ENCODE measurements at places on chromosomes 11 and 22.
A peak's percentile ranks its signal among the peaks of the same experiment; 100 is the strongest.

DNA sequence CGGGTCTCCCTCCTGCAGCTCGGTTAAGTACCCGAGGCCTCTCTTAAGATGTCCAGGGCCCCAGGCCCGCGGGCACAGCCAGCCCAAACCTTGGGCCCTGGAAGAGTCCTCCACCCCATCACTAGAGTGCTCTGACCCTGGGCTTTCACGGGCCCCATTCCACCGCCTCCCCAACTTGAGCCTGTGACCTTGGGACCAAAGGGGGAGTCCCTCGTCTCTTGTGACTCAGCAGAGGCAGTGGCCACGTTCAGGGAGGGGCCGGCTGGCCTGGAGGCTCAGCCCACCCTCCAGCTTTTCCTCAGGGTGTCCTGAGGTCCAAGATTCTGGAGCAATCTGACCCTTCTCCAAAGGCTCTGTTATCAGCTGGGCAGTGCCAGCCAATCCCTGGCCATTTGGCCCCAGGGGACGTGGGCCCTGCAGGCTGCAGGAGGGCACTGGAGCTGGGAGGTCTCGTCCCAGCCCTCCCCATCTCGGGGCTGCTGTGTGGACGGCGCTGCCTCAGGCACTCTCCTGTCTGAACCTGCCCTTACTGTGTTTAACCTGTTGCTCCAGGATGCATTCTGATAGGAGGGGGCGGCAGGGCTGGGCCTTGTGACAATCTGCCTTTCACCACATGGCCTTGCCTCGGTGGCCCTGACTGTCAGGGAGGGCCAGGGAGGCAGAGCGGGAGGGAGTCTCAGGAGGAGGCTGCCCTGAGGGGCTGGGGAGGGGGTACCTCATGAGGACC is 25.0 kb downstream of the FADS3 start:
- no peak for DNase-seq

- DNase-seq: no peak
These were observed 16.2 kb downstream of the ZDHHC24 start for GRCh38 chr11:66529655-66530054.

DNA sequence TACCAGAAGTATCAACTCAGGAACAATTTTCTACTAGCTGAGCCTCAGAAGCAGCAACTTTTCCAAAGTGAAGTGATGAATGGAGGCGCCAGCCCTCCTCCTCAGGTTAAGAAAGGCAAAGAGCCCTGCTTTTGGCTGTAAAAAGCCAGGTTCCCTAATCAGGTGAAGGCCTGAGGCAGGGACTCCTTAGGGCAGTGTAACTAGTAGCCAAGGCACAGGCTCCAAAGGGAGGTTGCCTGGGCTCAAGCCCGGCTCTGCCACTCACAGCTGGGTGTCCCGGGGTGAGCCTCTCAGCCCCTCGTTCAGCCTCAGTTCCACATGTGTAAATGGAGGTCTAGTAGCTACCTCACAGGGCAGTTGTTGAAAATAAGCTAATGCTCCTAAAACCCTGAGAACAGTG is 19.5 kb downstream of the TSKU start:
- DNase-seq: no peak

DNA sequence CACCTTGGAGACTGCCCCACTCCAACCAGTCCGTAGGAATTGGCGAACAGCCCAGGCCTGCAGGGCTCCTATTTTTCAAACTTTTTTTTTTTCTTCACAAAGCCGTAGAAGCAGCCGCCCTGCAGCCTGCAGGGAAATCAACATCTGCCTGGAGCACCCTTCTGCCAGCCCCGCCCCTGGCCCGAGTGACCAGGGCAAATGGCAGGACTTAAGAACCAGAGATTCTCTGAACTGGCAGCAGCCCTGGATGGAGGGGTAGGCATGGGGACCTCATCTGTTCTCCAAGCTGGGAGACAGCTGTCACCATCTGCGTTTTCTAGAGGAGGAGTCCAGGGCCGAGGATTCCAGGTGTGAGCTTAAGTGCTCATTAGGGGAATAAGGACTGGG is 5.6 kb downstream of the SCN2B start:
- DNase-seq: no peak

DNA sequence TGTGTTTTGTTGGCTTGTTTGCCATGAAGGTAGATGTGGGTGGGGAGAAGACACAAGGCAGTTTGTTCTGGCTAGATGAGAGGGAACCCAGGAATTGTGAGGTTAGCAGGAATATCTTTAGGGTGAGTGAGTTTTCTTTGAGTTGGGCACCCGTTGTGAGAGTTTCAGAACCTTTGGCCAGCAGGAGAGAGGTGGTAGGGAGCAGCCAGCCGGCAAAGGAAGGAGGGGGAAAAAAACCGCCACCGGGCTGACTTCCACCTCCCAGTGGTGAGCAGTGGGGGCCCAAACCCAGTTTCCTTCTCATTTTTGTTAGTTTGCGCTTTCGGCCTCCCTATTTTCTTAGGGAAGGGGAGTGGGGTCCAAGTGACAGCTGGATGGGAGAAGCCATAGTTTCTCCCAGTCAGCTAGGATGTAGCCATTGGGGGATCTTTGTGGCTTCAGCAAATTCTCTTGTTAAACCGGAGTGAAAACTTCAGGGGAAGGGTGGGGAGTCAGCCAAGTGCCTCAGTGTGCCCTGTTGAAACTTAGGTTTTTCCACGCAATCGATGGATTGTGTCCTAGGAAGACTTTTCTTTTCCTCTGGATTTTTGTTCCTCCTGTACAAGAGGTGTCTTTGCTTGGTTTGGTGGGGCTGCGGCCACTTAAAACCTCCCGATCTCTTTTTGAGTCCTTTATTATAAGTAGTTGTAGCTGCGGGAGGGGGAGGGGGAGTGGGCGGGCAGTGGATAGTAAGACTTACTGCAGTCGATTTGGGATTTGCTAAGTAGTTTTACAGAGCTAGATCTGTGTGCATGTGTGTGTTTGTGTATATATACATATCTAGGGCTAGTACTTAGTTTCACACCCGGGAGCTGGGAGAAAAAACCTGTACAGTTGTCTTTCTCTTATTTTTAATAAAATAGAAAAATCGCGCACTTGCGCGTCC is 1.1 kb upstream of the GCAT start:
- DNase-seq: no peak

GRCh38 chr22:46354176-46354992 is 18.9 kb downstream of the TRMU start:
- no peak for DNase-seq

DNA sequence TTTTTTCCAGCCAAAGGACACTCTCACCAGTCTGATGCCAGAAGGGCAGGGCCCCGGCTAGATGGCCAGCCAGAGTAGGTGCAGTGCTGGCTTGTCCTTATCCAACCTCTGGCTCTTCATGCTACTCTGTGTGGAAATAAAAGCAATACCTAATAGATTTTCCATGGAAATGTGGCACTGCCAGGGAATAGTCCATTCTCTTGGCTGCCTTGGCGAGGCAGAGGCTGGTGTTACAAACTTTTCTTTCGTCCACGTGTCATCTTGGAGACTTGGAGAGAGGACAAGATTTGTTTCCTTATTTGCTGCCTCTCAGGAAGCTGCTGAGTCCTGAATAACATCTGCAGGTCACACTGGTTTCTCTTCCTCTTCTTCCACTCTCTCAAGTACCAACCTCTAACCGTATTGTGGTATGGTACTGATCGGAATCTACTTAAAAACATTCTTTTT is 17.2 kb upstream of the C1QTNF4 start:
- DNase-seq: no peak

- no peak for DNase-seq
These were observed 39.0 kb downstream of the IL18BP start for GRCh38 chr11:72037554-72038311.

DNA sequence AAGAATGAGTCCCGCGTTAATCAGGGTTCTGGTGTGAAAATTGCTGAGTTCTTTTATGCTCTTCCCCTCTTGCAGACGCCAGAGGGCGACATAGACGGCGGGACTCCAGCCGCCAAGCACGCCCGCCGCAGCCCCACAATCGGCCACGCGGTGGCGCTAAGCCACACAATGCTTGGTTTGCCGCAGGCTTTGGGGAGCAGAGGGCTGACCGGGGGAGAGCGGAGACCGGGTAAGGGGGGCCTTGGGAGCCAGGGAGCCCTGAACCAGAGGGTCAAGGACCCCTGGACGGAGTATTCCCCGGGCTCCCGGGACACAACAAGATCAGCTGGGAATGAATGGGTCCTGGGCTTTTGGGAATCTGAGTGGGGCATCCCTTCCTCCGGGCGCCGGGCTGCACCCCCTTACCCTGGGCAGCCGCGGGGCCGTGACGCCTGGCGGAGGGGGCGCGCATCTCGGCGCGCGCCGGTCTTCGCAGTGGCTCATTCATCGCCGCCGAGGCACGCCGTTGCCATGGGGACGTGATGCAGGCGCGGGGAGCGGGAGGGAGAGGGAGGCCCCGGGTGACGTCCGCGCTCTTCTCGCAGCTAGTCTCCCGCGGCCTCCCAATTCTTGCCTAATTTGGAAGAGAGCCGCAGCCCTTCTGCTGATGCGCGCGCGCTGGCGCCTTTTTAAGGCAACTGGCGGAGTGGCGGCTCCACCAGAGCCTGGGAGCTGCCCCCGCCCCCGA is 12.2 kb upstream of the NPAS4 start:
- peak; percentile 61 for DNase-seq

DNA sequence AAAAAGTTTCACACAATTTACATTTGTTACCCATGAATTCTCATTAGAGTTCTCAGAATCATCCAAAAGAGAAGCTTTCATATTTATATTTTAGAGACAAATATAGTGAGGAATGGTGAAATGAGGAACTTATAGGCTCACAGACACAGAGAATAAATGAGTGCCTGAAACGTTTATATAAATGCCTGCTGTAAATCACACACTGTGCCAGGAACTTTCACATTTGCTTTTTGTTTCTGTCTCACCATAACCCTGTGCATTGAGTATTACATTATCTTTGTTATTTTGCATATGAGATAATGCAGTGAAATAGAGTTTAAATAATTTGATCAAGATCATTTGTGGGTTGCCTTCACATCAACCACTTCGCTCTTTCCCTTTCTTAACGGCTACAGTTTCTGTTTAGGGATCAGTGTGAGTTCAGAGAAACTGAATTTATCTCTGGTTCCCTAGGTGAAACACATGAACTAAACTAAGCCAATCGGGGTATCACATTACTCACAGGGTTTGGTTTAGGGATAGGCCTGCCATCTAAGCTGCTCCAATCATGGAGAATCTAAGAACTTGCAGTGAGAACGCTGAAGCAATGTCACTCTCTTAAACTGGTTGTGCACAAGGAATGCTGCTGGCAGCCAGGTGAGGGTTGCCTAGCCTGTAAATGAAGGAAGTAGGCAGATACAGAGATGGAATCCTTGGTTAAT is 1339.2 kb upstream of the TENM4 start:
- no peak for DNase-seq

DNA sequence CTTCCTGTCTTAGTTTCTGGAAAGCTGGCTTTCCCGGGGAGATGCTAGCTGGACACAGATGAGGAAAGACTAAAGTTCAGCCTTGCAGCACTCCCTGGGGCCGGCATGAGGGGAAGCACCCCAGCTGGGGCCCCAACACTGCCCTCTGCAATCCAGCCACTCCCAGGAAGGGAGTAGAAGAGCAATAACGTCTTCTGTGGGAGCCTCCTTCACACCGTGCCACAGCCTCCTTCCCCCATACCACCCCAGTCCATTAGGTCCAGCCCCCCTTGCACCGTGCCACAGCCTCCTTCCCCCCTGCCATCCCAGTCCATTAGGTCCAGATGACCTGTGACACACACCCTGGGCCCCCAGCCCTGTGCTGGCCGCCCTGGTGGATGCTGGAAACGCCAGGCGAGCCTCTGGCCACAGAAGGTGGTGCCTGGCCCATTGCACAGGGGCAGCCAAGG is 44.1 kb upstream of the PRDM11 start:
- no peak for DNase-seq

DNA sequence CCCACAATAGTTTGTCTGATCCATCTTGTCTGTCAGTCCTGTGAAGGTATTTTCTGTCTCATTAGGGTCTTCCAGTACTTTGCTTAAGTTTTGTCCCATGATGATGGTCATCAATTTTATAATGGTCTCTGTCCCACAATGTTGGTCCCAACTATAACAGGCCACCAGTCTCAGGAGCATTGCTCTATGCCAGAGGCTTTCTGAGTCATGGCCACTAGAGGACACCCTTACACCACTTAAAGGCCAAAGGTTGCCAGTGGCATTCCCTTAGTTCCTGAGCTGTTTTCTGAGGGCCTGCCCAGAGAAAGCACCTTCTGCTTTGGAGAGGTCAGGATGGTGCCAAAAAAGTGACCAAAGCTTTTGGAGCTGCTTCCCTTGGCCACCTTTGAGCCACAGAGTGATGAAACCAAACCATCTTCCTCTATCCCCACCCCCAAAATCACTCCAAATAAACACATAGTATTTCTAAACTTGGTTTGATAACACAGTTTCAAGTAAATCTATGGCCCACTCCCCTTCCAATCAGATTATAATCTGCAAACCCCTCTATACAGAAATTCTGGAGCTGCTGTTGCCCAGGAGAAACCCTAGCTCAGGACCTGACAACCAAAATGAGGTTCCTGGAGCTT is 19.3 kb downstream of the EIF3F start:
- DNase-seq: peak; percentile 21

- no peak for DNase-seq
These were observed 23.8 kb downstream of the DIXDC1 start for GRCh38 chr11:111960916-111961315.

- no peak for DNase-seq
These were observed 224.2 kb downstream of the CEP164 start for GRCh38 chr11:117551761-117552343.

- no peak for DNase-seq
These were observed 35.0 kb downstream of the HIRA start for GRCh38 chr22:19396561-19396933.

GRCh38 chr11:57353446-57353845 is 15.3 kb downstream of the P2RX3 start:
- DNase-seq: no peak

GRCh38 chr22:20741634-20742581 is 32.0 kb upstream of the SERPIND1 start:
- no peak for DNase-seq

DNA sequence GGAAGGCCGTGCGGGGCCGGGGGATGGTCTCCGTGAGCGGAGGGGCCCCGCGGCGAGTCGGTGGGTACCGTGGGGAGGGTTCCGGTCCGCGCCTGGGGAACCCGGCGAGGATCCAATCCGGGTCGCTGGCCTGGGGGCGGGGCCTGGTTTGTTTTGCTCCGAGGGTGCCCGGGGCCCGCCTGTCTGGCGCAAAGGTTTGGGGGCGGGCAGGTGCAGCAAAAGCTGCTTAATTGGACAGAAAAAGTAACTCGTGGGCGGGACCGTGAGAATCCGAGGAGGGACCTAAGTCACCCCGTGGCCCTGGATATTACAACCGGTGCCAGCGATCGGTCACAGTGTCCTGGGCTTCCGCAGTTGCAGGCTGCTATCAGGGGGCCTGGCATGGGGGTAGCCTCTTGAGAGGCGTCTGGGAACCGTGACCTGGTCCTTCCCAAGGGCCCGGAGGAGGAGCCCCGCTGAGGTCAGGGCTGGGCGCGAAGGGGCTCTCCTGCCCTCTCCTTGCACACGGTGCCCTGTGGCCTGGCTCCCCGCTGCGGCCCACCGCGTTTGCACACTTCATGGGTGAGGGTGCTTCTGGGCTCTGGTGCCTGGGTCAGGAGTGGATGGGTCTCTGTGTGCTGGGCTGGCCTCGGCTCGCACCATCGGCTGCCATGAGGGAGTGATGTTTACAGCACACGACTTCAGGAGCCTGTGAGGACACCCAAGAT is 1.4 kb downstream of the PNPLA2 start:
- DNase-seq: no peak

Data from AG04449 (cell line).